ENCODE measurements at places on chromosomes 6 and 20. TPM values are rescaled to one million over a fixed set of nuclear protein-coding genes. Genes with fewer than 3 reads are reported as not detected.

Gene FOXA2
- 39.0 TPM for polyA plus RNA-seq

Gene APCDD1L
- polyA plus RNA-seq = 0.17 TPM

Gene ZBTB46
- polyA plus RNA-seq = 16.3 TPM

Gene AGPAT4
- polyA plus RNA-seq = 16.1 TPM

Gene NCOA5
- 49.5 TPM for polyA plus RNA-seq

Gene CLIC5
- polyA plus RNA-seq = 10.0 TPM

- no peak for DNase-seq
Observed at GRCh38 chr20:23497536-23497935, 6.6 kb downstream of the CST8 start.

DNA sequence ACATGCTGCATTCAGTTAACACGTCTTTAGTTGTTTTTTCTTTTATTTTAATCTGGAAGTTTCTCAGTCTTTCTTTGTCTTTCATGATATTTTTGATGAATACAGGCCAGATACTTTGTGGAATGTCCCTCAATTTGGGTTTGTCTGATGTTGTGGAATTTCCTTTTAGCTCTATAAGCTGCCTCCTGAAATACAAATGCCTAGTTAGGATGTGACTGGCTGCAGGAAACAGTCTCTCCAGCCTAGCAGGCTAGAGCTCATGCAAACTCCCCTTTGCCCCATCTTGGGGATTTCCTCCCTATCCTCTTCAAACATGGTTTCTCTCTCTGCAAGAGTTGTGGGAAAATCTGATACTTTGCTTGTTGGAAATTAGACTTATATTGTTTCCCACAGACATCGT lies 89.3 kb upstream of the JAG1 start:
- DNase-seq = no peak

DNA sequence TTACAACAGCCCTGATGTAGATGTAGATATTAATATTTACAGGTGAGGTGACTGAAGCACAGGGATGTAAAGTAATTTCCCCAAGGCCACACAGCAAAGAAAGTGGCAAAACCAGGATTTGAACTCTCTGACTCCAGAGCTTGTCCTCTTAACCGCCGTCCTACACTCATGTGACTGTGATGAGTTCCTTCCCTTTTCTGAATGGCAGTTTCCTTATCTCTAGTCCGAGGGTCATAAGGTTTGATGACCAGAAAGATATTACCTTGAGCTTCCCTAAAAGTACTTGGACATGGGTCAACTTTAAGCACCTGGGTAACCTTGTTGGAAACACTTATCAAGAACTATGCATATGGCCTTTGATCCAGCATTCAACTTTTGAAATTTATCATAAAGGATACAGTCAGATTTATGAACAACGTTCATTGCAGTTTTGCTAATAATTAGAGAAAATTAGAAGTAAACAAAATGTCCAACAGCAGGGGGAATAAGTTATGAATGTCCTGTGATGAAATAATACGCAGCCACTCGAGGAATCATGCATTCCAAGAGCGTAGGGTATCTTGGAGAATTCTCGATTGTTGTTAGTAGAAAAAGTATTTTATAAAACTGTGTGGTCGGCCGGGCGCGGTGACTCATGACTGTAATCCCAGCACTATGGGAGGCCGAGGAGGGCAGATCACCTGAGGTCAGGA lies 2.3 kb upstream of the TLDC2 start:
- no peak for DNase-seq

- DNase-seq = no peak
Observed at GRCh38 chr20:38261054-38261390, 487 bp upstream of the KIAA1755 start.

DNA sequence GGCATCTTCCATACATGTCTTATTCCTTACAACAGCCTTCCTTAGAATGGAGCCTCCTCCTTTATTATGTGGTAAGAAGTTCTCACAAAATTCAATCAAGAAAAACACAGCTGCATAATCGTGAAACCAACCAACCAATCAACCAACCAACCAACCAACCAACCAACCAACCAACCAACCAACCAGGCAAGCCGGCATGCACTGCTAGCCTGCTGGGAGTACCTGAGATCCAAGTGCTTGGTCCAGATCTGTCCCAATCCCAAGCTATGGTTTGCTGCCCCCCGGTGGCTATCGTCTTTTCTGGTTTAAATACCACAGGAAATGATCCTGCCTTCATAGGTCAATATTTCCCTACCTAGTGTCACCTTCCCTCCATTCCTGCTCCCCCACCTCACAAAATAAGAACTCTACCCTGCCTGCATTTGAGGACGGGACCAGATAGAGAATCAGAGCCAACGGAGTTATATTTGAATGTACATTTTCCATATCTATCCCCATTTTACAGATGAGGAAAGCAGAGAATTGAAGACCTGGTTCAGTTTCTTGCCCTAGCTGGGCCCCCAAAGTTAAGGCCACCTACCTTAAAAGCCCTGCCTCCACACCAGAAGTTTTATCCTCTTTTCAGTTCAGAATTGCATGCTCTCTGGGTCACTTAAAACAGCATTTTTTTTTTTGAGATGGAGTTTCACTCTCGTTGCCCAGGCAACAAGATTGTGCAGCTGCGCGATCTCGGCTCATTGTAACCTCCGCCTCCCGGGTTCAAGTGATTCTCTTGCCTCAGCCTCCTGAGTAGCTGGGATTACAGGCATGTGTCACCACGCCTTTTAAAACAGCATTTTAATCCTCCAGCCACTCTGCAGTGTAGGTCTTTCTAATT lies 27.1 kb downstream of the RAB44 start:
- peak; percentile 63 for DNase-seq

DNA sequence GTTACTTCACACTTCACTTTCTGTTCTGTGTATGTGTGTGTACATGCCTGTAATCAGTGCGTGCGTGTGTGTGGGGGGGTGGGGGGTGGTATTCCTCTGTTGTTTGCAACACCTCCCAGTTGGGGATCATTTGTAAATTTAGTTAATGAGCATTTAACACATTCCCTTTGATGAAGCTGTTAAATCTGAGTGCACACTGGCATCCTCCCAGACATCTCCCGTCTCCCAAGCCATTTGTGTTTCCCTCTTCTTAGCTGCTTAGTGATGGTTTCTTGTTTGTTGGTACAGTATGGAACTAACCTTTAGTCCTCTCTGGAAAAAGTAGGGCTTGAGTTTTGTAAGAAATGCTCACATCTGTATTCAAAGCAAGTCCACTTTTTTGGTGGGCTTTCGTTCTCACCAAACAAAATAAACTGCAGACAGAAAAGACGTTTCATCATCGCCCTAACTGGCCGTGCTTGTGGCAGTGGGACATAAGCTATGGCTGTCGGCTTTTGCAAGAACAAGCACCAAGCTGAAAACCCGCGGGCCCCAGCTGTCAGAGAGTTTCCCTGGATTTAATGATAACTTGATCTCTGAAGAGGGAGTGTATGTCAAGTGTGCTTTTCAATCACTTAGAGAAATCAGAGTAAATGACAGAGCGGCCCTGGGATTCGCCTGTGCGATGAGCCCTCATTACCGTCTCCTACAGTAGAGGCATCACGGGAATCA lies 54.9 kb upstream of the SASH1 start:
- DNase-seq = no peak

GRCh38 chr6:5623769-5624168 lies 362.5 kb downstream of the FARS2 start:
- no peak for DNase-seq

GRCh38 chr20:50036703-50037102 lies 53.9 kb downstream of the SNAI1 start:
- DNase-seq = no peak

- DNase-seq = no peak
Observed at GRCh38 chr6:109867009-109867969, 110.8 kb upstream of the GPR6 start.

- no peak for DNase-seq
Observed at GRCh38 chr6:9977411-9977810, 437.5 kb downstream of the TFAP2A start.
